Sciatic nerve (tissue), 2 donors: ENCODE measurements at places on chromosomes 2 and 18. TPM values are rescaled to one million over a fixed set of nuclear protein-coding genes. Genes with fewer than 3 reads are reported as not detected.

GRCh38 chr2:178990533-178991241 lies 59.2 kb downstream of the CCDC141 start:
- DNase-seq: no peak

- no peak for DNase-seq
Observed at GRCh38 chr2:68384485-68385107, 19.5 kb downstream of the PLEK start.

- no peak for DNase-seq
Observed at GRCh38 chr18:25399554-25399953, 47.6 kb upstream of the ZNF521 start.

DNA sequence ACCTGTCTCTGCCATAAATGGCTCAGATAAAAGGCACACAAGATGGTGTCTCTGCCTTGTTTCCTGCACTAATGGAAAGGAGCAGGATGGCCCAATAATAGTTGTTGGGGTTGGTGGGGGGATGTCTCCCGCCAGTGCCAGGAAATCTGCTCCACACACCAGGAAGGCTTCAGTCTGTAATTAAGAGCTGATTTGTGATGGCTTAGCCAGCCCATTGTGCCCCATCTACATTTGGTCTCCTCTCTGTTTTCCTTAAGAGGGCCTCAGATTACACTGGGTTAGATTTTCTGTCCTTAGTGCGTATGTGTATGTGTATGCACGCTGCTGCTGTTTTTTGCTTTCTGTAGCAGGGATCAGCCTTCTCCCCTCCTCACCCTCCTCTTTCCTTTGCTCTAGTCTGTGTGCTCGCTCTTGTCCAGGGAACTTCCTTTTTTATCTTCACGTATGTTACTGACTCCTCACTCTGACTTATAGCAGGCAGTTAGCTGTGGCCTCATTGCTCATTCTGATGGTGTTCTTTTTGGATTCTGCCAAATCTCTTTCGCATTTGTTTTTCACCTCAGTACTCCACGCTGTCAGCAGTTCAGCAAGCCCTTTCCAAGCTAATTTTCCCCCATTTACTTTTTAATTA lies 33.4 kb upstream of the MGAT5 start:
- DNase-seq: no peak

DNA sequence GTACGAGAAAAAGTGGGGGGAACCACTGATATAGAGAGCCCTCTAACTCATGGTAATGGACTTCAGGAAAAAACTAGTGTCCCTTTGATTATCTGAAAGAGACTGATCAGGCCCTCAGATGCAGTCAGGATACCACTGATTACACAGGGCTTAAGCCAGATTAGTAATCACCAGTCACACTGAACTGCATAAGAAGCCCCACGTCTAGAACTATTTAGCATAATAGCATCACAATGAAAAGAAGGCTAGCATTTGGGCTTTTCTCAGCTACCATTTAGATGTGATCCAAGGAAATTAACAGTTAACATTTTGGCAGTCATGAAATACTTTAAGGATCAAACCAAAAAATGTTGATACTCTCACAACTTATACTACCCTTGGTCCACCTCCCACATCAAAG lies 813.1 kb upstream of the POU3F3 start:
- DNase-seq: no peak

DNA sequence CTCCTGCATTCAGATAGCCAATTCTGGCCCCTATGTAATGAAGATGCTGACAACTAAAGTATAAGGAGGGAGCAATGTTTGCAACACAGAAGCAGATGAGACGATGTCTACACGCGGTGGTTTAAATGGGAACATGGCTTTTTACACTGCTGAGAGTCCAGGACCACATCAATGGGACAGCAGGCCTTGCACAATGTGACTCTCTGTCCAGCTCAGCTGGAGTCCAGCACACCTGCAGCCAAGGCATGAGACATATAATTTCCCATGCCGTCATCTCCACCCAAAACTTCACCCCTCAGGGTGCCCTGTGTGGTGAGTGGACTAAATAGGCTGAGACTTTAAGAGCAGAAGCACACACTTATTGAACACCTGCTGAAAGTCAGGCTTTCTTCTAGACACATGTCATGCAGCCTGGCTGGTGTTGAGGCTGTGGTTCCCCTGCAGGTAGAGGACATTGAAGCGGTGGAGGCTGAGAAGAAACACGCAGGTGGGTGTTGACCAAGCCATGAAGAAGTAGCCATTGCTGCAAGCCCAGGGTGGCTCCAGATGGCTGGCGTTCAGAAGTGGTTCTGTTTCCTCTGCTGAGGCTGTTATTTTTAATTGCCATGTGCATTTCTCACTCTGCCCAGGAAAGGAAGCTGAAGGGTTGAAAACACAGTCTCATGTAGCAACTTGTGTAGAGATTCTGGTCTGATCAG lies 345.6 kb downstream of the MYCN start:
- no peak for DNase-seq

- no peak for DNase-seq
Observed at GRCh38 chr18:57660961-57661360, 39.3 kb upstream of the NARS1 start.

- DNase-seq: no peak
Observed at GRCh38 chr2:20222769-20223406, 2.0 kb downstream of the SDC1 start.

GRCh38 chr2:144999071-144999875 lies 479.4 kb upstream of the ZEB2 start:
- DNase-seq: no peak

DNA sequence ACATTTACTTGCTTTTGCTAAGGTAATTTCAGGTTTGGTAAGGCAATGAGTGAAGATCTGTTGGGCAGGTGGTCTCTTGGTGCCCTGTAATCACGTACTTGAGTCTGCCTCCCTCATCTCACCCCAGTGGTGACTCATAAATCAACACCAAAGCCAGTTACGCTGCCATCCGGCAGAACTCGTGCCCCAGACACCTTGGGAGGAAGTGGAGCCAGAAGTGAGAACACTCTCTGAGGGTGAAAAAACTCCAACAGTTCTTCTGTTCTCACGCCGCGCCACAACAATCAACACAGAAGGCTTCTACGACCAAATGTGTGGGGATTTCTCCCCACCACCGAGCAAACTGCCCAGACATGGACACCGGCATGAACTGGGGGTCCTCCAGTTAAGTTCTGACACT lies 206.2 kb downstream of the ARL4C start:
- DNase-seq: no peak

DNA sequence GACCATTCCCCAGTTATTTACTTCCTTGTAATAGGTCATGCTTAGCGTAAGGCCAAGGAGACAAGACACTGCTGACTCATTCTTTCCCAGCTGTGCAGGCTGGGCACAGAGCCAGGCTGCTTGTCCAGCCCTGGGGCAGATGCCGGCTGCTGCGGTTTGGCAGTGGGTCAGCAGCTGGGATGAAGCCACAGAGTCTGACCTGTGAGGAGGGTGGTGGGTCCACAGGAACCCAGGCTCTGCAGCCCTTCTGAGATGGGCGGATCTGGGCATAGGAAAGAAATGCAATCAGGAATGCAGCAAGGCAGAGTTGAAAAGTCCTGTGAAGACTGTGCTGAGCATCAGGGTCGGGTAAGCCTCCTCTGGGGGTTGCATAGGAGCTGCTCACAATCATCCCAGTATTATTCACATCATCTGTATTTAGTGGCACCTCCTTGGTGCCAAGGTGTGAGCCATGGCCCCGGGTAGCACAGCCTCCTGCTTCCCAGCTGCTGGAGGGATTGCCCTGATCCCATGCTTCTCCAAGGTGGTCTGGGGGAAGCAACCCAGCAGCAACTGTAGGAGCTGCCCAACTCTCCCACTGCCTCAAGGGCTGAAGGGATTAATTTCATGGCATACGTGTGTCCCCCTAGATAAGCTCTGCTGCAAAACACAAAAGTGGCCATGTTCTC lies 139.0 kb downstream of the DDX1 start:
- peak; percentile 97 for DNase-seq

GRCh38 chr2:47300081-47300480 lies 102.9 kb upstream of the MSH2 start:
- DNase-seq: no peak

GRCh38 chr2:48377646-48378045 lies 152.3 kb upstream of the STON1 start:
- DNase-seq: no peak

DNA sequence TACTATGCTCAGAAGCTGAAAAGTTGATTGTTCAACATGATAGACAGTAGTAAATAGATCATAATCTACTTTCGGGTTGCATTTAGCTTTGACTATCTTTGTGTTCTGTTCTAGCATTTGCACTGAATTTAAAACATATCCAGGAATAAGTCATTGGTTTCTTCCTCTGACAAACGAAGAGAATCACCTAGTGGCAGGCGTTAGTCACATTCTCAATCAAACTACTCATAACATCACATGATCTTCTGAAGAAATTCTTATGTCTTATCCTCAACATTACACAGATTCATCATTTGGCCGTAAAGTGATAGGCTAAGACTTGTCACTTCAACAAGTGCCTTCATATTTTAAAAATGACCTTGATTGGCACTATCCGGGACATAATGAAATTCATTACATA lies 63.6 kb upstream of the TTC21B start:
- no peak for DNase-seq

- no peak for DNase-seq
Observed at GRCh38 chr18:48940854-48941611, 9.7 kb downstream of the SMAD7 start.

- DNase-seq: no peak
Observed at GRCh38 chr2:117661619-117662018, 152.9 kb upstream of the DDX18 start.

DNA sequence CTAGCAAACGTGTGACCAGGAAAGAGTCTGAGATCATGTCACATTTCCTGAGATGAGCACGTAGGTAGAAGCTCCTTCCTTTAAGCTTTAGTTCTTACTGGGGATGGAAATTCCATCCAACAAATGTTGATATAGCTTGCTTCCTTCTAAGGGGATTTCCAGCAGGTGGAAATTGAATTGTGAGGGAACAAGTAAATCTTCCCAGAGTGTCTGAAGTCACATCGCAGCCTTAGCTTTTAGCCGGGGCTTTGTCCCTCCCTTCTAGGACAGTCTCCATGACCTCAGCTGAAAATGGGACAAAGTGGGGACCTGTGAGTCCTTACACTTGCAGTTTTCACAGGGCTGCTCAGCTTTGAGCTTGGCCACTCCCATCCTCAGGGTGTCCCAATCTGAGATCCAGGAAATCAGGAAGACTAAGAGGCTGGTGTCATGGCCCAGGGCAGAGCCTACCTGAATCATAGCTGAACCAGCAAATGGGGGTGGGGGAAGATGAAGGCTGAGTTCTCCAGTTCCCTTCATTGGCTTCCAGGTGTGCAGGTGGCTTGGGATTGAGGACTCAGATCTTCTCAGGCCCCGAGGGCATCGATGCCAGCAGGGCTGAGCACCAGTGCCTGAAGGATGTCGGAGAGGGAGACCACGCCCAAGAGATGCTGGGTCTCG lies 8.3 kb downstream of the PRKAG3 start:
- peak; percentile 21 for DNase-seq

DNA sequence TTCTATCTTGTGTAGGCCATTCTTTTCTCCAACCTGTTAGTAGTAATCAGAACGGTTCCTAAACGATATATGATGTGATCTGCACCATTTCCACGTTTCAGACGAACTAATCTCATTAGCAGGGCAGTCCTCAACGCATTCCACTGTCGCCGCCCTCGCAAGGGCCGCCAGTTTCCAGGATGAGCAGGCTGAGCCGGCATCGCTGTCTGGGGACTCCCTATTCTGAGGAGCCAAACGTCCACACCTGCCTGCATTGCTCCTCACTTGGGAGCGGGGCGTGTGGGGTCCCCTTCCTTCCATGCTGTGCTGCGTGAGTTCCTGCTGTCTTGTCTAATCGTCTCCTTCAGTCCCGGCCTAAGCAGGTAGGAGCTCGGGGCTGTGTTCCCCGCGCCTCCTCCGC lies 76.6 kb downstream of the PSMG2 start:
- DNase-seq: peak; percentile 27

DNA sequence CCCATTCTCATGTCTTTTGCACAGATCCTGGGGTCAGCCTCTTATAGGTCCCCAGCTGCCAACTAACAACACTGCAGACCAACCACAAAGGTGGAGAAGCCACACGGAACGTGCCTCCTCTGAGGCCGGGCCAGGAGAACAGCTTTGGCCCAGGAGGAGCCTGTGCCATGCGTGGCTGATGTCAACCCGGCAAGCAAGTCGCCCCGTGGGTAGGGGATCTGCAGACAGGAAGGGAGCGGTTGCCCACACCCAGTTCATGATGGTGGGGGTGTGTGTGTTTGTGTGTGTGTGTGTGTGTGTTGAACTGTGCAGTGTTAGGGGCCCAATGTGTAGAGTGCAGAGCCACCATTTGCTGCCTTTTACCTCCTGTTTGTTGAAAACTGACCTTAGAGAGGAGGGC lies 2.4 kb upstream of the CLEC4F start:
- DNase-seq: no peak

GRCh38 chr2:217951521-217952247 lies 51.1 kb downstream of the TNS1 start:
- DNase-seq: peak; percentile 45

GRCh38 chr2:12769492-12770105 lies 52.9 kb downstream of the TRIB2 start:
- DNase-seq: peak; percentile 65

- no peak for DNase-seq
Observed at GRCh38 chr2:220891405-220891804, 680.7 kb downstream of the EPHA4 start.

GRCh38 chr2:42492691-42493467 lies 903 bp downstream of the KCNG3 start:
- peak; percentile 62 for DNase-seq

DNA sequence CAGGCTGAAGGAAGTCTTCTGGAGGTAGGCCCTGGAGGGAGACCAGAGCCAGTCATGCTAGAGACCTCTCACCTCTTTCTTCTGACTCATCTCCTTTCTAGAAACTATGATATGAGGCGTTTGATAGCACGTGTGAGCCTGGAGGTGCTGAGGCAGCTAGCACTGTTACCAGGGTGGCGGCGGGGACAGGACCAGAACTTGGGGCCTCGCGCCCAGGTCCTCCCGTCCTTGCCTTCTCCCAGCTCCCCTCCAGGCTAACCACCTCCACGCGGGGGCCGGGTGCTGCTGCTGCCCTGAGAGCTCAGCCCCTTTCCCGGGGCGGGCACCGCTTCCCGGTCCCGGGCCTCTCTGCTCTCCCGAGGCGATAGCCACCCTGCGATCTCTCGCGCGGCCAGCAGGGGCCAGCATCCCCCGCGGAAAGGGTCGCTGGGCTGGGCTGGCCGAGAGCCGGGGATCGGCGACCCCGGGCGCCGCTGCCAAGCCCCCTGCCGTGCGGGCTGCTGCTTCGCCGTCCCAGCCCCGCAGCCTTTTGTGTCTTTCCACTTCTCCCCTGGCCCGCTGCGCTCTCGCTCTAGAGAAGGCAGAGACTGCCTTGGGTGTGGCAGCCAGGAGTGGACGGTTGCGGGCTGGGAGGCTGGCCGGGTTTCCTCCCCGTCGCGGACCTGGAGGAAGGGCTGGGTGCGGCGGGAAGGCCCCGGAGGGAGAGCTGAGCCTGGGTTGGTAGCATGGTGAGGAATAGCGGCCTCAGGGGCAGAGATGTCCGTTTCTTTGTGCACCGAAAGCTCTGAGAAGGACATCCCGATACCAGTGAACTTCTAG lies 49.1 kb downstream of the TMEM17 start:
- DNase-seq: peak; percentile 89

- DNase-seq: no peak
Observed at GRCh38 chr18:23378302-23378686, 74.8 kb upstream of the RIOK3 start.

SLC30A3 gene
- total RNA-seq: not detected

SLC23A3 gene
- 3.3 TPM for total RNA-seq

MAP3K20 gene
- 36.2 TPM for total RNA-seq

GALM gene
- total RNA-seq: 14.6 TPM

EMILIN1 gene
- total RNA-seq: 46.8 TPM

MPHOSPH10 gene
- total RNA-seq: 36.5 TPM

CD207 gene
- 1.4 TPM for total RNA-seq

GCG gene
- total RNA-seq: not detected

SLC8A1 gene
- 21.0 TPM for total RNA-seq

ZBTB7C gene
- 44.2 TPM for total RNA-seq

ZFAND2B gene
- total RNA-seq: 40.8 TPM

DYNC1I2 gene
- 121 TPM for total RNA-seq
